ENCODE measurements at places on chromosomes 16 and 17.

DNA sequence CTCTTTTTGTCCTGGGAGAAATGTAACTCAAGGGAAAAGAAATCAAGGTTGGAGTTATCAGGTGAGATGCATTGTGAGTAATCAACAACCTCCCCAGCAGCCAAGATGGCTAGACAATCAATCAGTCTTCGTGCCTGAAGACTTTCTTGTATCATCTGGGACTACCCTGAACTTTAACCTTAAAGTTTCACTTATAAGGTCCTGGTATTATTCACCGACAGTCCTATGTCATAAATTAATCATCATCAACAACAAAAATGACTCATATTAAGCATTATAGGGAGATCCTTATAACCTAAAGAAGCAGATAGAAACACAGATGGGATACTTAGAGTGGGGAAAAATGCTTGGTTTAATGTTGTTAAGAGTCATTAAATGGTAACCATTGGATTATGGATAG lies 7.7 kb upstream of the TEKT3 start:
- no peak for DNase-seq

GRCh38 chr16:49596648-49597291 lies 223.2 kb downstream of the C16orf78 start:
- no peak for DNase-seq

DNA sequence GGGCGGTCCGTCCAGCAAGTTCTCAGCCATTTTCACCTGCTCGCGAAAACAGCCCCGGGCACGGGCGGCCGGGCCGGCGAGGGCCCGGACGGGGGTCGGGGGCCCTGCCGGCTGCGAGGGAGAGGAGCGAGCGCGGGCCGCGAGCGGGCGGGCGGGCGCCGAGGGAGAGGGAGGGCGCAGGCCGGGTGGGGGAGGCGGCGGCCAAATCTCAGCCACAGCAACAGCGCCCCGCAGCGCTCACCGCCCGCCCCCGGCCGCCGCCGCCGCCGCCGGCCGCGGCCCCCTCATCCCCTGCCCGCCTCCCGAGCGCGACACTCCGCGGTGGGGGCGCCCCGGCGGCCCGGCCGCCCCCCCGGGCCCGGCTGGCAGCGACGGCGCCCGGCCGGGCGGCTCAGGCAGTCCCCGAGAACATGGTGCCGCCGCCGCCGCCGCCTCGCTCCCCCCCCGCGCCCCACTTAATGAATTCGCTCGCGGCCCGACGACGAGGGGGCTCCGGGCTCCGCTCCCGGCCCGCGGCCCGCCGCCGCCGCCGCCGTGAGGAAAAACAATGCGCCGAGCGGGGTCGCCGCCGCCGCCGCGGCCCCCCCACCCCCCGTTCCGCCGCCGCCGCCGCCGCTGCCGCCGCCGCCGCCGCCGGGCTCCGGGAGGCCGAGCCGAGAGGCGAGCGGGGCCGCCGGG lies 487 bp downstream of the CREBBP start:
- DNase-seq, result peak; percentile 61

- DNase-seq, result no peak
These were observed 16.6 kb upstream of the INPP5K start for GRCh38 chr17:1532836-1533602.

- no peak for DNase-seq
These were observed 756 bp upstream of the MVP start for GRCh38 chr16:29819506-29819905.

DNA sequence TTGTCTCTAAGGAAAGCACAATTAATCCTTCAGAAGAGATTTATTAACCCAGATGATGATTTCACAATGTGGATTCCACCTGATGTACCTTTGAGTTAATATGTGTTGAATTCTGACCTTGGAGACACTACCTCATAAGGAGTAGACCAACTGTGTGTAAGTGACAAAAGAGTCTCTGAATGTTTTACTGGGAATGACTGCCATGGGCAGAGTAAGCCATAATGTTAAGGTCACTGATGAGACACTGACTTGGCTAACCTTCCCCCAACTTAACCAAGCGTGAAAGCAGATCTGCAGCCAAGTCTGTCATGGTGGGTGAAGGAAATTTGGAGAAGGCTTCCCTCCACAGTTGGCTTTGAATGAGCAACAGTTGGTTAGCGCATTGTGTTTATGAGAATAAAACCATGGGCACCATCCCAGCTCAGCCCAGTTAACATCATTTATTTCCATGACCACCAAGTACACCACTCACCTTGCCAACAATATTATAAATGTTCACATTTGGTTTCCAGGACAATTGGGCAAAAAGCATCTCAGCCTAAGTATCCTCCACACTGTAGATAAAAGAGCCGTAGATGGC lies 618.5 kb downstream of the KCNJ2 start:
- DNase-seq, result no peak

- no peak for DNase-seq
These were observed 195.5 kb downstream of the COPRS start for GRCh38 chr17:31663576-31663975.

GRCh38 chr17:48173191-48173984 lies 65.8 kb downstream of the SNX11 start:
- no peak for DNase-seq

- DNase-seq, result no peak
These were observed 379.8 kb downstream of the UTP18 start for GRCh38 chr17:51640108-51640622.

DNA sequence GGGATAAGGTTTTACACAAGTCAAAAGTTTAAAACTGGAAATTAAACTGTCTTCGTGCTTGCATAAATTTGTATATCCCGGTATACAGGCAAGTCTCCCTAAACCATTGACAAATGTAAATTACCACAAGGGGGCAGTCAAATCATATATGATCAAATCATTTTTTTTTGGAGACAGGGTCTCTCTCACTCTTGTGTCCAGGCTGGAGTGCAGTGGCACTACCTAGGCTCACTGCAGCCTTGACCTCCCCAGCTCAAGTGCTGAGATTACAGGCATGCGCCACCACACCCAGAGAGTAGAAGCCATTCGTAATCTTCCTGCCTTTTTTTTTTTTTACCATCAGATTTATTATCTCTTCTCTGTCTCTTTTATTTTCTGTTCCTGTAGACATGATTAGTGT lies 18.5 kb downstream of the TOP2A start:
- DNase-seq, result no peak

DNA sequence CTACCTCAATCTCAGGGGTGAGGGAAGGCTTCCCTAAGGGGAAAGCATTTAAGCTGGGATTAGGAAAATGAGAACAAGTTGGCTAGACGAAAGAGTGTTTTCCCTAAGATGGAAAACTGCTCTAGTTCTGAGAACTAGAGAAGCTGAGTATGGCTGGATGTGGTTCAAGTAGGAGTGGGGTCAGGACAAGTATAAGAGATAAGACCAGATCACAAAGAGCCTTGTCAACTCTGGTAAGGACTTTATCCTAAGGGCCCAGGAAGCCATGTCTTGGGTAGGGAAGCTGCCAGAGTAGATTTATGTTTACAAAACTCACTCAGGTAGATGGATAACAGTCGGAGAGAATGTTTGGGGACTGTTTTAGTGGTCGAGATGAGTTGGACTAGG lies 1.7 kb downstream of the ANKS4B start:
- no peak for DNase-seq

GRCh38 chr16:84196727-84197394 lies 5.9 kb downstream of the ADAD2 start:
- DNase-seq, result no peak

DNA sequence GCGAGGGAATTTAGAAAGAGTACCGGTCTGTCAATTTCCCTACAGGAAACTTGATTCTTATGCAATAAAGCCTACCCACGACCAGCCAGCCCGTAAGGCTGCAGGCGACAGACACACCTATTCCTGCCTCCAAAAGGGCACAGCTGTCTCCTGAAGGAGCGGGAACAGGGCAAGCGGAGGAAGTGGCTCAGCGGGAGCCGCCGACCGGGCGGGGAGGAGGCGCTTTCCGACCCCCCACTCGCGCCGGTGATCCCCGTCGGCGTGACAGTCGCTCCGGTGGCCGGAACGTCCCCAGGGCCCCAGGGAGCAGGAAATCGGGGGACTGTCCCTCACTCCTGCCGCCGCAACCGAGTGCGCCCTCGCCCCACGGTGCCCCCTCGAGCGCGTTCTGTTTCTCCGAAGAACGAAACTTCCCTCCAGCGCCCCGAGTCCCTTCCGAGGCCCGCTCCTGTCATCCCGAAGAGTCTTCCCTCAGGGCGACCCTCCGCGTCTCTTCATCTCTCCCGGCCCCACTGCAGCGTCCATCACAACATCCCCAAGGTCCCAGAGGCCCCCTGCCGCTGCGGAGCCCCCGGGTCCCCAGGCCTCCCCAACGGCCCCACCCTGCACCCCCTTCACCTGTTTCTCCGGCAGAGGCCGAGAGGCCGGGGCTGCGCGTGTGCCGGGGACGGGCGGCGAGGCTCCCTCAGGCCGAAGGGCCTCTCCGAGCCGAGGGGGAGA lies 421 bp downstream of the STAT3 start:
- DNase-seq, result peak; percentile 11

All from activated CD8-positive, alpha-beta memory T cell treated with anti-CD3 and anti-CD28 coated beads for 1 hour (primary cell).